ENCODE measurements at places on chromosomes 5 and 9.
A peak's percentile ranks its signal among the peaks of the same experiment; 100 is the strongest.

DNA sequence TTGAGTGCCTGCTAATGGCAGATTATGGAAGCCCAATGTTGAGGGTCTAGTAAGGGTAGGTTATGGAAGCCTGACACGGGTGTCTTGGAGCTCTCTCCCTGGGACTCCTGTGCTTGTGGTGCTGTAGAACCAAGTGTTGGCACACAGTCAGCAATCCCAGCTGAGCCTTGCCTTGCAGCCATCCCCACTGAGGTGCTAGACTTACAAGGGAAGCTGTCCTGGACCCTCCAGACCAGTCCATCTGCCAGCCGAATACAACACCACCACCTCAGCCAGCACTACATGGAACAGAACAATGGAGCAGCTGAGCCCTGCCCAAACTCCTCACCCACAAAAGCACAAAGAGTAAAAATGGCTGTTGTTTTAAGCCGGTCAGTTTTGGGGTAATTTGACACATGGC is 90.5 kb upstream of the DNAH5 start:
- no peak for DNase-seq

- no peak for DNase-seq
Observed at GRCh38 chr9:126440940-126441339, 114.3 kb downstream of the MVB12B start.

- DNase-seq, result no peak
Observed at GRCh38 chr5:53434541-53434940, 45.9 kb upstream of the FST start.

DNA sequence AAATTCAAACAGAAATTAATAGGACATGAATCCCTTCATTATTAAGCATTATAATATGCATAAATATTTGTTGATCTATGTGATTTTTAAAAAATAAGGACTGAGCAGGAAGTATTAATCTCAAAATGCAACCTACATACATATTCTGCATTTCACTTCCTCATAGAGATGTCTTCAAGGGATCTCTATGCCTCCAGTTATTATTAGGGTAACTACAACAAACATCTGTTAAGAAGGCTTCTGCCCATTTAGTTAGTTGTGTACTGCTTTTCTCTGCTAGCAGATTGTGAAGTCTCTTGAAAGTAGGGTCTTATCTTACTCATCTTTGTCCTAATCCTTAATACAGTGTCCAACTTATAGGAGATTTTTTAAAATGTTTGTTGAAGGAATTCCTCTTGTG is 414.1 kb downstream of the ACTL7B start:
- DNase-seq, result no peak

- DNase-seq, result no peak
Observed at GRCh38 chr5:71972777-71973473, 134.3 kb upstream of the MAP1B start.

- no peak for DNase-seq
Observed at GRCh38 chr9:23278561-23278960, 547.5 kb downstream of the ELAVL2 start.

- peak; percentile 62 for DNase-seq
Observed at GRCh38 chr9:126500600-126501382, 112.9 kb upstream of the LMX1B start.

GRCh38 chr5:163407034-163407655 is 30.2 kb upstream of the CCNG1 start:
- no peak for DNase-seq

DNA sequence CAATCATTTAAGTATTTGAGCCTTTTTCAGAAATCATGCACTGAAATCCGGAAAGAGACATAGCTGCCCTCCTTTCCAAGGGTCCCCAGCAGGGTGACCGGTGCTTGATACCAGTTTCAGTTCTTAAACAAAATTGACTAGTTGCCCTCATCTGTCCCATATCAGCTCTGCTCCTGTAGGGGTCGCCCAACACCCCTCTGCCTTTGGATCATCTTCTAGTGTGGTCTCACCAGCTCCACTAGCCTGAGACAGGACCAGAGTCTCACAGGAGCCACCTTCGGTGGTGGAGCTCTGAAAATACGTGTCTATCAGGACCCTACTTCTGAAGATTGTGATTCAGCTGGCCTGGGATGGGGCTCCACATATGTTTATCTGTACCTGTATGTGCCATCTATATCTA is 428.2 kb downstream of the ENC1 start:
- DNase-seq, result no peak

DNA sequence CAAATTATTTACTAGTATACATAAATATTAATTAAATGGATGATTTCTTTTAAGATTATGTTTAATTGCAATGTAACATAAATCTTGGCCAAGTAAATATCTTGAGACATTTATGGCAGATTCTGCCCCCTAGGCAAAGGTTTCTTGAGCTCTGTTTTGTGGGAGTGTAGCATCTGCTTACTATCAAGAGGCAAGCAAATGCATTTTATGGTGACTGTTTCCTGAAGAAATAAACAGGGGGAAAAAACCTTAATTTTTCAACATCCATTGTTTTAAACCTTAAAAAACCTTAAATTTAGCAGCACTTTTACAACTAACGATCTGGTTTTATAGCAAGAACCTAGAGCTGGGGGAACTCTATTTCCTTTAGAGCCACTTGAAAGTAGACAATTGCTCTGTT is 25.7 kb upstream of the FREM1 start:
- DNase-seq, result no peak

GRCh38 chr9:115633104-115633503 is 515.1 kb upstream of the TNC start:
- DNase-seq, result no peak

DNA sequence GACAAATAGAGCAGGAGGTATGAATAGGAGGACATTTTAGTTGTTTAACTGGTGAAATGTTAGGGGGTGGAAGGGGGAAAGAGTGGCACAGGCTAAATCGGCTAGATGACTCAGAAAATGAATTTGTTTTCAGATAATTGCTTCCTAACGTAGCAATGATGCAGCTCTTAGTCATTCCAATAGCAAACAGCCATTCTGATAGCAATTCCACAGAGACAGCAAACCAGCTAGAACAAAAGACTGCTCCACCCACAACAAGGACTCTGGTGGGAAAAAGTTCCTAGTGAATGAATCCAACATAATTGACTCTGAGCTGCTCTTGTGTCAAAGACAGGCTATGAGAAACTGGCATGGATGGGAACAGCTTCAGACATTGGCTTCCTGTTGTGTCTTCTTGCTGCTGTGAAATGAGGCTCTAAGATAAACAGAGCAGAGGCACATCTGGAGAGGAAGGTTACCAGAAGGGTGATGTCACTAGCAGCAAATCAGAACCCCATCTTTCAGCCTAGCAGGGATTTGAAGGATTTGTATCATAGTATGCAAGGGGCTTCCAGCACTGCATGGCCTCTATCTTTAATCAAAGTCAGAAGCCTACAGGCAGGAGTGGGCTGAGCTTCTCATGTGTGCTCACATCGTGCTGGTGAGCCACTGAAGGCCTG is 28.1 kb upstream of the F2RL1 start:
- DNase-seq, result no peak

GRCh38 chr9:127196826-127197145 is 67.8 kb upstream of the GARNL3 start:
- no peak for DNase-seq

- DNase-seq, result no peak
Observed at GRCh38 chr9:107827304-107827703, 337.7 kb upstream of the KLF4 start.

DNA sequence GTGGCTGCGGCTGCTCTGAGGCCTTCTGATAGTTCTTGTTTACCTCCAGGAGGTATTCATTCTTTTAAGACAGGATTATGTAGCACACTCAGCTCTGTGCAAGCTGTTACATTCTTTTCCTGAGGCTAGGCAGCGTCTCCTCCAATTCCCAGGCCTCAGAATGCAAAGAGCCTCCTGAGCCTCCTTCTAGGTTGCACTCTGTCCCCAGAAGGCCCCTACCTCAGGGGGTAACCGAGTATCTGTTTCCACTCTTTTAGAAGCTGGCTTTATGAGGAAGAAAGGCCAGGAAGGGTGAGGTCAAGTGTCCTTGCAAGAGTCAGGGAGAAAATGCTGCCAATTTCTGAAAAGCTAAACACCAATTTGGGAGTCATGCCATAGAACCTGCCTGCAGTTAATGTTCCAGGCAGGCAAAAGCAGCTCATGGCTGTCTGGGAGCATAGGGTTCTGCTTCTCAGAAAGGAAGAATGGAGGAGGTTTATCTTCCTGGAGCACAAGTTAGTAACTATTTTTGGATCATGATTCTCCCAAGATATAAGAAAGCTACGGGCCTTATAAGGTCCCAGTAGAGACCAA is 178.9 kb downstream of the SEMA6A start:
- DNase-seq, result no peak

GRCh38 chr5:74623006-74623611 is 17.4 kb downstream of the ENC1 start:
- DNase-seq, result no peak

DNA sequence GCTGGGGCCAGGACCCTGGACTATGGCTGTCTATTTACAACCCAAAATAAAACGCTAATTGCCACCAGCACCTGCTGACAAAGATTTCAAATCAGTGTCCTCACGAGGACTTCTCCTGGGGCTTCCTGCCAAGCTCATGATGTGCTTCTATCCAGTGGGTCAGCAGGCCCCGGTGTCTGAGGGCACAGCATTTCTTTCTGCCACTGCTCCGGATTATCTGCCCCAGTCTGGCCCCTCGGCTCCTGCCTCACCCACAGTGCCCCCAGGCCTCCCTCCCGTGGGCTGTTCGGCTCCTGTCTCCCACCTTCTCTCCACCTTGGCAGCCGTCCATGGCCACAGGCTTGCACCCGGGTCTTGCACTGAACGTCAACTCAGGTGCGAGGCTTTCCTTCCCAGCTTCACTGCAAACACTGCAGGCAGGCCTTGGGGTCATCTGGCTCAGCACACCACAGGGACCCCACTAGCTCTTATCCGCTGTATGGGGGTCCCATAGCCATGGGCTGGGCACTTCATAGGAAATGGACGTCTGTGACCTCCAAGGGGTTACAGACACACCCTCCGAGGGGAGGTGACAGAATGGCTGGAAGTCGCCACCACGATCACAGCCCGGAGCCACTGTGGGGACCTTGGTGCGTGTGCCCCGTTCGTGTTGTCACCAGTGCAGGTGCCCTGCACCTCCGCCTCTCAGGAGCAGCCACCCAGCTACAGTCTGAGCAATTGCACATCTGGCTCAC is 43.8 kb upstream of the FCN1 start:
- no peak for DNase-seq

DNA sequence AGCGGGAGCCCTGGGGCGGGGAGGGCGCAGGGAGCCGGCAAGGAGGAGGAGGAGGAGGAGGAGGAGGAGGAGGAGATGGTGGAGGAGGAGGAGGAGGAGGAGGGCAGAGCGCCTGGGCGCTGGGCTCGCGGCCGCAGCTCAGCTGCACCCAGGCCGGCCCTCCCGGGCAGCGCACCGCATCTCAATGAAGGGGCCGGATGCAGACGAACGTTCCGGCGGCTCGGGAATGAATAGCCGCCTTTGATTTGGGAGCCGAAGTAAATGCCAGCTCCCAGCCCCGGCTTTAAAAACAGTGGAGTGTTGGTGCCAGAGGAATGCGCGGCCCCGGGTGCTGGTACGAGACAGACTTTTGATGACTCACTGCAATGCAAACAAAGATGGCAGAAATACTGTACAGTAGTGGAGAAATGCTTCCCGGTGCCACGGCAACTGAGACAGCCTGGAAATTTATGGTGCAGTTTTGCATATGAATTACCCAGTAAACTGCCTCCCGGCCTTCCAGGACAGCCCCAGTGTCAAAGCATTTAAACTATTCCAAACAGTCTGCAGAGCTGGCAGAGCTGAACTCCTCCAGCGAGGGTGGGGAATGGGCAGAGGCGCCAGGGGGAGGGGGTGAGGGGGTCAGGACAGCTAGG is 43.1 kb downstream of the NACC2 start:
- no peak for DNase-seq

- no peak for DNase-seq
Observed at GRCh38 chr5:143574236-143574635, 170.8 kb upstream of the NR3C1 start.

DNA sequence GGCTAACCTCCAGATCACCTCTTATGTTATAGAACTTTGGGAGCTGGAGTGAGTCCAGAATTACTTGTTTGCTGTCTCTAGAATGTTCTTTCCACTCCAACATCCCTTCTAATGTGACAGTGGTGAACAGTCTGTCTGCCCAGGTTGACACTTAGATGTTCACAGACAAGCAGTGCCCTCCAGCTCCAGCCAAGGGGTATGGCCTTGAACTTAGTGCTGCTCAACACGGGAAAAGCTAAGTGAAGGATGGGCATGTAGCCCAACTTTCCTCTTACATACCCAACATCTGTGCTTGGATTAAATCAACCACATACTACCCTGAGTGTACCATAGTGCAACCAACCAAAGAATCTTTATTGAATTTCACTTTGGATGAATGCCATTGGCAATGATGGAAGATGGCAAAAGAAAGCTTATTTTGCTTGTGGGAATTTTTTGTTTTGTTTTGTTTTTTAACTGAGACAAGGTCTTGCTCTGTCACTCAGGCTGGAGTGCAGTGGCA is 201.2 kb downstream of the NXNL2 start:
- no peak for DNase-seq

DNA sequence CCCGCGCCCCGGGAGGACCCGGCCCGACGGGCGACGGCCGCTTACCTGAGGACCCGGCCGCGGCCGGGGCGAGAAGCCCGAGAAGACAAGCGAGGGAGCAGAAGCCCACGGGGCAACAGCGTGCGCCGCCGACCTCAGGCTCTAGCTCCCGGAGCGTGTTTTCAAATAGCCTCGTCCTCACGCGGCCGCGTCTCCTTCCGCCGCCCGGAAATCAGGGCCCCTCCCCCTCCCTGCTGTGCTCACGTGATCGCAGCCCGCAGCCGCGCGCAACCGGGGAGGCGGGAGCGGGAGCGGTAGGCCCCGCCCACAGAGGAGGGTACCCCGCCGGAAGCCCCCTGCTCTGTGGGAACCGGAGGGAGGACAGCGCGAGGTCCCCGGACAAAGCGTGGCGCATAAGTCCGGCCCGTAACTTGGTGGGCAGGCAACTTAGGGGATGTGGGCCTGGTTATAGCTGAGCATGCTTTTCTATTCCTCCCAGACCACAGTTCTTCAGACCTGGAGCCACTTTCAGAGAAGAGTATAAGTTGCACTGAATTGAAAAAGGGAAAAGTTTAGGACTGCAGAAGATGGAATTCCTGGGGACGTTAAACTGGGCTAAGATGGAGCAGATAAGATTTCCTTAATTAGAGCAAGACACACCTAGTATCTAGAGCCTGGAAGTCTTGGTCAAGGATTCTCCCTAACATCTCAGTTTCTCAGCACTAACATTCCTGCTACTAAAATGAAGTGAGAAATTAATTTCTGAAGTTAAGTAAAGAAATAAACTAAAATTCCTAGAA is at the start of gene TEX10:
TEX10 (minus strand) TSS at position 216 of the 779 bp plus-strand sequence. CDS start 3,579 bp downstream, outside the sequence.
- DNase-seq, result peak; percentile 87

DNA sequence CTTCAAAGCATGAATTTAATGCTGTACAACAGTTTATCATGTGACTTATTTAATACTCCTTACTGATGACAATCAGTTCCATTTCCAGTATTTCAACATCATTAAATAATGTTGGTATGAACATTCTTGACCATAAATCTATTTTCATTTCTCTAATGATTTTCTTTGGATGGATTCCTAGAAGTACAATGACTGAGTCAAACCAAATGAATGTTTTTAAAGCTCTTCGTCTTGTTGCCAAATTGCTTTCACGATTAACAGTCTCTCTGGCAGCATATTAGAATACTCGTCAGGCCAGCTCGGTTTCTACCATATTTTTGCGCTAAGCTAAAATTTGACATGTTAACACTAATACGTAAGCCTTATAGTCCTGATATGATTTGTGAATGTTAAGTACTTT is 197.0 kb downstream of the TRPM3 start:
- no peak for DNase-seq
